ENCODE measurements at places on chromosomes 6 and 20.
A peak's percentile ranks its signal among the peaks of the same experiment; 100 is the strongest.

GRCh38 chr20:62505337-62506045 is 29.7 kb upstream of the GATA5 start:
- DNase-seq = no peak

GRCh38 chr20:36063916-36064657 is 90.5 kb upstream of the EPB41L1 start:
- DNase-seq = no peak

GRCh38 chr20:35883336-35883777 is 70.9 kb downstream of the SCAND1 start:
- no peak for DNase-seq

DNA sequence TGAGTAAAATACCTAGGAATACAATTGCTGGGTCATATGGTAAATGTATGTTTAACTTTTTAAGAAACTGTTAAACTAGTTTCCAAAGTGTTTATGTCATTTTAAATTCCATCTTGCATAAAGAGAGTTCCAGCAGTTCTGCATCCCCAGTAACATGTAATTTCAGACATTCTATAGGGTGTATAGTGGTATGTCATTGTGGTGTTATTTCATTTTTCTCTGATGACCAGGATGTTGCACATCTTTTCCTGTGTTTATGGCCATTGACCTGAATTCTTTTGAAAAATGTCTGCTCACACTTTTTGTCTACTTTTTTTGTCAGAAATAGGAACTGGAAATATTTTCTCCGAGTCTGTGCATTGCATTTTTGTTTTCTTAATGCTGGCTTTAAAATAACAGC is 128.9 kb downstream of the TMEM200A start:
- DNase-seq = no peak

- no peak for DNase-seq
Measured at GRCh38 chr6:21426841-21427490, 166.6 kb upstream of the SOX4 start.

- no peak for DNase-seq
Measured at GRCh38 chr6:143594647-143595046, 83.1 kb upstream of the PHACTR2 start.

DNA sequence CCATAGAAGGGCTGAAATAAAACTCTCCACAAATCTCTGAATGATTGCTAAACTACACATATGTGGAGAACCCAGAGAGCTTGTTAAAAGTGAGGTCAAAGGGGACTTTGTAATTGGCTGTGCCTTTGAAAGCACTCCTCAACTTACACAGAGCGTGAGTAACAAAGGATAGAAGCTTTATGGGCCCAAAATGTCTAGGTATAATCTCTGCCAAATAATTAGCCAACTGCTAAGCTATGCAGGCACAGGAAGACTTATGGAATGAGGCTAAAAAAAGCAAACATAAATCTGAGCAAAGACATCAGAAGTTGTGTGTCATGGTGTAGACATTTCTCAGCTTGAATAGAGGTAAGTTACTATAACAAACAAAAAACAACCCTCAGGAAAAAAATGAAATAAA is 23.3 kb upstream of the UST start:
- DNase-seq = no peak

- DNase-seq = no peak
Measured at GRCh38 chr6:68008445-68008844, 626.6 kb upstream of the ADGRB3 start.

DNA sequence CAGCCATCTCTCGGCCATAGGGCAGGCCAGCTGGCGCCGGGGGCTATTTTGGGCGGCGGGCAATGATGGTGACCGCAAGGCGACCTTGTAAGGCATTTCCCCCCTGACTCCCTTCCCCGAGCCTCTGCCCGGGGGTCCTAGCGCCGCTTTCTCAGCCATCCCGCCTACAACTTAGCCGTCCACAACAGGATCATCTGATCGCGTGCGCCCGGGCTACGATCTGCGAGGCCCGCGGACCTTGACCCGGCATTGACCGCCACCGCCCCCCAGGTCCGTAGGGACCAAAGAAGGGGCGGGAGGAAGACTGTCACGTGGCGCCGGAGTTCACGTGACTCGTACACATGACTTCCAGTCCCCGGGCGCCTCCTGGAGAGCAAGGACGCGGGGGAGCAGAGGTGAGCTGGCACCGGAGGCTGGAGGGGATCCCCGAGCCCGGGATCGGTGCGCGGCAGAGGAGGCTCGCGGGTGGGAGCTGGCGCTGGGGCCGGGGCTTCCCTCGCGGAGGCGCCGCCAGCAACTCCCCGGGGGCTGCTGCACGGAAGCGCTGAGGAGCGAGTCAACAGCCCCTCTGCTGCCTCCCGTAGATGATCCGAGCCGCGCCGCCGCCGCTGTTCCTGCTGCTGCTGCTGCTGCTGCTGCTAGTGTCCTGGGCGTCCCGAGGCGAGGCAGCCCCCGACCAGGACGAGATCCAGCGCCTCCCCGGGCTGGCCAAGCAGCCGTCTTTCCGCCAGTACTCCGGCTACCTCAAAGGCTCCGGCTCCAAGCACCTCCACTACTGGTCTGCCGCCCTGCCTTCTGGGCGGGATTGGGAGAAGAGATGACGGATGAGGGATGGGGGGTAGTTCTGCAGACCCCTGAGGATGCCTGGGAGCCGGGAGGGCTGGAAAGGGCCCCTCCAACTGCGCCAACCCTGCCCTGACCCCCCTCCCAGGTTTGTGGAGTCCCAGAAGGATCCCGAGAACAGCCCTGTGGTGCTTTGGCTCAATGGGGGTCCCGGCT is at the start of the genes CTSA and NEURL2:
Gene CTSA, plus strand, starts transcription at position 351 of the 999 bp plus-strand sequence. Its CDS starts 234 bp downstream, at position 585.
Gene NEURL2, minus strand, starts transcription at position 224 of the 999 bp plus-strand sequence. Its CDS starts 217 bp downstream, at position 7.
- peak; percentile 97 for DNase-seq

DNA sequence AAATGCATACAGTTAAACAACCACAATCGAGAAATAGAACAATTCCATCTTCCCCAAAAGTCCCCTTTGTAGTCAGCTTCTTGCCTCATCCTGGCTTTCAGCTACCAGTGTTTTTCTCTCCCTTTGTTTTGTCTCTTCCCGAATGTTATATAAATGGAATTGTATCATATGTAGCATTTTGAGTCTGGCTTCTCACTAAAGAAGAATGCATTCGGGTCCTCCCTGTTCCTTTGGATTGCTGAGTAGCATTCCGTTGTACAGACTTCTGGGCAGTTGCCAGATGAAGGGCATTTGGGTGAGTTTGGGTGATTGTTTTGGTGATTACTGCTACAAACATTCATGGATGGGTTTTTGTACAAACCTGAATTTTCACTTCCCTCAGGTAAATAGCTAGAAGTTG is 27.8 kb downstream of the PRPH2 start:
- no peak for DNase-seq

- DNase-seq = no peak
Measured at GRCh38 chr6:105458551-105458950, 55.7 kb upstream of the PREP start.

GRCh38 chr6:43491750-43492661 is 14.6 kb downstream of the TJAP1 start:
- DNase-seq = peak; percentile 71

DNA sequence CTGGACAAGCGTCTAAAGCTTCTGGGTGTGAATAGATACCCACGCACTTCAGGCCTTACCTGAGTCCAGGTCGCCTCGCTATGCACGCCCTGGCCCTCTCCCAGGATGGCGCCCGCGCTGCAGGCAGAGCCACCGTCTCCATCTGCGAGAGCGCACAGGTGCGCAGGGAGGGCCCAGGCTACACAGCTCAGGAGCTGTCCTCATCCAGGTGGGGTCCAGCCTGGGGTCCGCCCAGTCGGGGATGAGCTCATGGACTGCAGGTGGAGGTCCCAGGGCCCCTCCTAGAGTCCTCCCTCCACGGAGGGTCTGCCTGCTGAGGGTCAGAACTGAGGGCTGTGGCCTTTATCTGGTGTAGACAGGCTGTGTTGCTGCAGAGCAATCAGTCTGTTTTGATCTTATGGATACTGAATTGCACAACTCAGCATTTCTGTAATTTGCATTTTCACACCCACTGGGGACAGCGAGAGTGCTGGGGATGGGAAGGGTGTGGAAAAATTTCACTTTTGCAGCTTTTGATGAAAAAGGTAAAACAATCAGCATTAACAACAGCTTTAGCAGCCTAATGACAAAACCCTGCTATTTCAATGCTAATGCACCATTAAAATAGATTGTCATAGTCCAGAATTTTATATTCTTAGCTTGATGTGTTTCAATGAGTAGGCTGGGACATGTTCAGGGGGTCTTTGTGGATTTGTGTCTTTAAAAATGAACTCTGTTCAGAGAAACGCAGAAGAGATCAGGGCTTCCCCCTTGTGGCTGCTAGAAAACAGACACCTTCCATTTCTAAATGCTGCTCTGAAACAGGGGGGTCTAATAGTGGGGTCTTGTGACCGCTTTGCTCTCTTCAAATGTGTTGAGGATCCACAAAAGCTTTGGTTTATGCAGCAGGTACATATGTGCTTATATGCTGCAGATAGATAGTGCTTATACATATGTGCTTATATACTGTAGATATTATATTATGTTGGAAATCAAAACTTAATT is 77.8 kb upstream of the PHACTR3 start:
- DNase-seq = no peak

- no peak for DNase-seq
Measured at GRCh38 chr6:109237077-109237985, 142.0 kb downstream of the CEP57L1 start.

DNA sequence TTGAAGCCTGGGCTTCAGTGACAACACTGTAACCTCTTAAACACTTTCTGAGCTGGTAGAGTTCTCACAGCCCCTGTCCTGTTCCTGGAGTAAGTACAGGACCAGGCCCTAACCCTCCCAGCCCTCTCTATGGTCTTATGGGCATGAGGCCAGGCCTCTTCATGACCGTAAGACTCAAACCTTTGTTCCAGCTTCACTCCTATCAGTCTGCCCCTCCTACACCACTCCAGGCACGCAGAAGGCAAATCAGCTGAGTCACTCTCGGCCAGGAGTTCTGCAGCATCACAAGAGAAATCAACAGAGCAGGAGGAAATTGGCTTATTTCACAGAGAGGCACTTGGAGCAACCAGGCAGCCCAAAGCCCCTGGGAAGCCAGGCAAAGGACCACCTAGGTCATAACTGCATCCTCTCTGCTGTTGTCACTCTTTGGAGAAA is 25.3 kb upstream of the CHD6 start:
- peak; percentile 64 for DNase-seq

DNA sequence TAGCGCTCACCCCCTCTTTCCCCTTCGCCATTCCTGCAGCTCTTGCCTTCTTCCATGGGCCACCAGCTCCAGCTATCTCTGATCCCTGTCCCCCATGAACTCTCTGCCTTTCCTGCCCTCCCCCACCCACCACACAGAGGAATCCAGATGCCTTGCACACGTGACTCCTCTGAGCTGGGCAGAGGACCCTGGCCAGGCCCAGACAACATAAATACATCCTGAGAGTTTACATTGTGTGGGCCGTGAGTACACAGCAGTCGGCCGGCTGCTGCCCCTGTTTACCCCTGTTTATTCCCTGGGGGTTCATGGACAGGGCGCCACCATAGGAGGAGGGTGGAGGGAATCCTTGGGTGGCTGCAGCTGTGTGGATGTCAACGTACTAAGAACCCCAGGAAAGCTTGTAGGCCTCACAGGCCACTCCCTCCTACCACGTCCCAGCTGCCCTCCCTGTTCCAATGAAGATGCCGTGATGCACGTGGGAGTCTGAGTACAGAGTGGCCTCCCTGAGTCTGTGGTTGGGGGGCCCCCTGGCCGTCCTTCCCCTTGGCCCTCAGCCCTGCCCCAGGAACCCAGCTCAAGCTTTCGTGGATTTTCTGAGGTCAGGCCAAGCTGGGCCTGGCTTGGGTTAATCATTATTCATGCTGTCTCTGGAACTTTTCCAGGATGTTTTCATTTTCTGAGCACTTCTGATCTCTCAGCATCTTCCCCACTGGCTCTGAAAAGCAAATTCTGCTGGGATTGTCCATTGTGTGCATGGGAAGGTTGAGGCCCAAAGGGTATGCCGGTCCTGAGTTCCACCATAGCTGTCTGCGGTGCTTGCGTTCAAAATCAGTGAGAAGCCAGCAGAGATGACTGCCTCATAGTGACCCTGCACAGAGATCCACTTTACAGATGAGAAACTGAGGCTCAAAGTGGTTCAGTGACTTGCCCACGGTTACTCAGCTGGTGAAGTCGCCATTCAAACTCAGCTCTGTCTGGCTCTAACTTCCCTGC is 136.3 kb downstream of the MRPL14 start:
- peak; percentile 29 for DNase-seq

DNA sequence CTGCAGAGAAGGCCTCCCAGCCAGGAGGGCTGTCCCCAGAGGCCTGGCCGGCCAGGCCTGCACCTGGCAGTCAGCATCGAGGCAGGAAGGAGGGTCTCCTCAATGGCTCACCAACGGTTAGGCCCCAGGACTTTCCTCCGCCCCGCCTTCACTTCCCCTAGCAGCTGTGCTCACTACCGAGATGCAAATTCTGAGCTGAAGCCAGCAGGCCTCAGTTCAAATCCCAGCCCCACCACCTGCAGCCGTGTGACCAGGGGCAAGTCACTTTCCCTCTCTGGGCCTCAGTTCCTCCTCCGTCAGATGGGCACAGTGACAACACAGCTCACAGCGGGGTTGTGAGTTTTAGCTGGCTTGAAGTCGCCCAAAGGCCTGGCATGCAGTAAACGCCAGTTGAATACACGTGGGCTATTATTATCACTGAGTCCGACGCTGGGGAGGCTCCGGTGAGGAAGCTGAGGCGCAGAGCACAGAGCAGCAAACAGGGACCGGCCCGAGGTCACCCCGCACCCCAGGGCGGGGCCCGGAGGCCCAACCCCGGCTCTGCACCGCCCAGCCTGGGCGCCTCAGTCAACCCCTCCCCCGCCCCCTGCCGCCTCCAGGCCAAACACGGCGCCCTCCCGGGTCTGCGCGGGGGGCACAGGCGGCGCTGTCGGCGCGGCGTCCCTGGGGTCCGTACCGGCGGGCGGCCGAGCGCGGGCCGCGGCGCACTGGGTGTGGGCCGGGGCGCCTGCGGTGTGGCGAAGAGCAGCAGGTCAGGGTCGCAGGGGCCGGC is 671 bp downstream of the E2F1 start:
- DNase-seq = peak; percentile 72

DNA sequence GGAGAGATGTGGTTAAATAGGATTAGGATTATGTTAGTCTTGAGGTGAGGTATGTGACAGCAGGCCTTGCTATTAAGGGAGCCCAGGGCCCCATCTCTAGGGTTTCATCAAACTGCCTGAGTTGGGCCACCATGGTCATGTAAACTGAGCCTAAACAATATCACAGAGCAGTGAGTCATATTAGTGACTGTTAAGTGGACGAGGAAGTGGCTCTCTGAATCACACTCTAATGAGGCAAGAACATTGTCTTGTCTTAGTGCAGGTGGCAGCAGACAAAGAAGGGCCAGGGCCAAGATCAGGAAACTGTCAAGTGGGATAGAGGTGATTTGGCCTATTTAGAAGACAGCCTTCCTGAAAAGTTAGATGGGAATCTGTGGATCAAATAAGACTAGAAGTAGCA is 23.1 kb downstream of the ENPP3 start:
- no peak for DNase-seq

DNA sequence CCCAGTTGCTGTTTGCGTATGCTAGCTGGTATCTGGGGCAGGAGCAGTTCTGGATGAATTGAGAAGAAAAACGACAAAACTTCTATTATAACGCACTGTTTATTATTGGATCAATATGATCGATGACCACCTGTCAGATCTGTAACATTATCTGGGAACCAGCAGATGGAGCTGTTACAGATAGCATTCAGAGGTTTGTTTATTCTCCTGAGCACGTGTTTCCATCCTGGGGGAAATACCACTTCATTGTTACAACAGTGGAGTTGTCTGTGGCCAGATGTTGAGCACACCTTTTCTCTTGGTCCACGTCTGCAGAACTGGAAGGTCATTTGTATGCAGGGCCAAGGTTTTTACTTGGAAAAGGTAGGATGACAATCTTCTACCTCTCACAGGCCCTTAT is 16.0 kb upstream of the NKX2-2 start:
- no peak for DNase-seq

All from transverse colon (tissue), 4 donors.